ENCODE measurements at places on chromosomes 3 and 15. TPM values are rescaled to one million over a fixed set of nuclear protein-coding genes. Genes with fewer than 3 reads are reported as not detected.

- peaks cover 46% of the 10 kb centered on the region for H3K4me1 ChIP-seq
- peaks cover 10% of the 10 kb centered on the region for H3K36me3 ChIP-seq
- no peaks in the 10 kb centered on the region for H3K27me3 ChIP-seq
- peak overlapping the region; percentile 63 for H3K27ac ChIP-seq
- peak; percentile 38 for DNase-seq
Observed at GRCh38 chr15:31214158-31214863, 112.3 kb upstream of the KLF13 start.

- no peaks in the 10 kb centered on the region for H3K4me1 ChIP-seq
- no peak overlapping the region for H3K4me3 ChIP-seq
- DNase-seq: no peak
- H3K27ac ChIP-seq: no peak overlapping the region
- peaks cover 7% of the 10 kb centered on the region for H3K27me3 ChIP-seq
Observed at GRCh38 chr15:44909423-44909822, 47.1 kb upstream of the TERB2 start.

The NAA50 gene
- total RNA-seq: 116 TPM

DNA sequence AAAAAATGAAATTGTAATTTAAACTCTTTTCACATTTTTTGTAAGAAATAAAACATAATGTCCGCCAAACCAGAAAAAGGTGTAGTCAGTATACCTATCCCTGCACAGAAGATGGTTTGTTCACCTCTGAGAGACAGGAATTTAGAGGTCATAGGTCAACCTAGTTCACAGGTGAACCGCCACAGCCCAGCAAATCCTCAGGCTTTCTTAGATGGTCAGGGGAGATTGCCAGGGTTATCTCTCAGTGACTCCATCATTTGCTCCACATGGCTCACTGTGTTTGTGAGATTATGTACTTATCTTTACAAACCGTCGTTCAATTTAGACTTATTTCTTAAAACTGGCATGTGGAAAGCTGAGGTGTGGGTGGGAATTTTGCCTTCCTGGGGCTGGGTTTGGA is 264.2 kb downstream of the GABRG3 start:
- H3K27ac ChIP-seq: no peak overlapping the region
- H3K4me3 ChIP-seq: no peak overlapping the region
- H3K27me3 ChIP-seq: no peaks in the 10 kb centered on the region

DNA sequence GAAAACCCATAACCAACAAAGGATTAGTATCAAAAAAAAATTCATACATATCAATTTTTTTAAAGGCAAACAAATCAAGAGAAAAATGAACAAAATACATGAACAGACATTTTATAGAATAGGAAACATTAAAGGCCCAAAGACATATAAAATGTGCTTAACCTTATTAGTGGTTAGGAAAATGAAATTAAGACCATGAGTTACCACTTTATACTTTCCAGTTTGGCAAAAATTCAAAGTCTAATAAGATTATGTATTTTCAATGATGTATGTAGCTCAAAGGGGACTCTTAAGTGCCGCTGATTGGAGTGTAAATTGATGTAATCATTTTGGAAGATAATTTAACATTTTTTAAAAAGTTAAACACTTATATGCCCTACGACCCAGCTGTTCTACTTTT is 89.2 kb downstream of the BOC start:
- H3K4me1 ChIP-seq: no peaks in the 10 kb centered on the region
- H3K27me3 ChIP-seq: no peaks in the 10 kb centered on the region
- DNase-seq: no peak
- no peak overlapping the region for H3K4me3 ChIP-seq
- H3K36me3 ChIP-seq: no peaks in the 10 kb centered on the region

GRCh38 chr3:196115678-196116083 is 33.8 kb upstream of the TFRC start:
- H3K27me3 ChIP-seq: no peaks in the 10 kb centered on the region
- peaks cover 32% of the 10 kb centered on the region for H3K4me1 ChIP-seq
- H3K4me3 ChIP-seq: no peak overlapping the region
- H3K36me3 ChIP-seq: no peaks in the 10 kb centered on the region

GRCh38 chr15:79160211-79160610 is 69.6 kb upstream of the RASGRF1 start:
- no peaks in the 10 kb centered on the region for H3K4me1 ChIP-seq
- DNase-seq: no peak
- peaks cover 6% of the 10 kb centered on the region for H3K27me3 ChIP-seq
- H3K36me3 ChIP-seq: no peaks in the 10 kb centered on the region
- H3K4me3 ChIP-seq: no peak overlapping the region

The DZIP1L gene
- not detected for total RNA-seq

DNA sequence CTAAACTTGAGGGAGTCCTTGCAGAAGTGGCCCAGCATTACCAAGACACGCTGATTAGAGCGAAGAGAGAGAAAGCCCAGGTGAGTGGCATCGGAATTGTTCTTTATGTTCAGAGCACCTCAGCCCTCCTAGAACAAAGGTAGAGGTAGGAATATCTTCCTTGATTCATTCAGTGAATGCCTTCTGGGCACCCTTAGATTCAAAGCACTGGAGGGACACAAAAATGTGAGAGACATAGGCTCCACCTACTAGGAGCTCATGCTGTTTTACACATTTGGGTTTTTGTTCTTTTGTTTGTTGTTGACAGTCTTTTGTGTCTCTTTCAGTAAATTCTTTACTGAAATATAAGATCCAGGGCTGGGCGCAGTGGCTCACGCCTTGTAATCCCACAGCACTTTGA is 68.2 kb downstream of the IQGAP1 start:
- peaks cover 84% of the 10 kb centered on the region for H3K36me3 ChIP-seq
- no peak overlapping the region for H3K4me3 ChIP-seq
- DNase-seq: no peak
- no peak overlapping the region for H3K27ac ChIP-seq
- H3K27me3 ChIP-seq: no peaks in the 10 kb centered on the region

DNA sequence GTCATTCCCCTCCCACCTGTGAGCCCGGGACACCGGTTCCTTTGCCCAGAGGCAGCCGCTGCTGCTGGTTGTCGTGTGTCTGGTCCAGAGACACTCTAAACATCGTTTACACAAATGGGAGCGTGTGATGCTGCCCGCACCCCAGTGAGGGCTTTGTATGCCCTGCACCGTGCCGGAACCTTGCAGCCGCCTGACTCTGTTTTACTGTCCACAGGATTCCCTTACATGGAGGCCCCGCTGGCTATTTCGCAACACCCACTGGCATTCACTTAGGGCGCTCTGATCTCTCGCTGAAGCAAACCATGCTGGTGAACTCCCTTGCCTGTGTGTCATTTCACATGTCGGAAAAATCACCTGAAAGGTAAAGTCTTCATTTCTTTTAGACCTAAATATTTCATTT is 100.8 kb upstream of the SLC6A6 start:
- H3K4me1 ChIP-seq: peaks cover 23% of the 10 kb centered on the region
- H3K27me3 ChIP-seq: peaks cover 24% of the 10 kb centered on the region
- no peaks in the 10 kb centered on the region for H3K36me3 ChIP-seq

- no peak overlapping the region for H3K4me3 ChIP-seq
- H3K27me3 ChIP-seq: peaks cover 18% of the 10 kb centered on the region
- peaks cover 5% of the 10 kb centered on the region for H3K36me3 ChIP-seq
- H3K27ac ChIP-seq: no peak overlapping the region
- peaks cover 10% of the 10 kb centered on the region for H3K4me1 ChIP-seq
Observed at GRCh38 chr3:50263478-50264382, 5.2 kb upstream of the SEMA3B start.

DNA sequence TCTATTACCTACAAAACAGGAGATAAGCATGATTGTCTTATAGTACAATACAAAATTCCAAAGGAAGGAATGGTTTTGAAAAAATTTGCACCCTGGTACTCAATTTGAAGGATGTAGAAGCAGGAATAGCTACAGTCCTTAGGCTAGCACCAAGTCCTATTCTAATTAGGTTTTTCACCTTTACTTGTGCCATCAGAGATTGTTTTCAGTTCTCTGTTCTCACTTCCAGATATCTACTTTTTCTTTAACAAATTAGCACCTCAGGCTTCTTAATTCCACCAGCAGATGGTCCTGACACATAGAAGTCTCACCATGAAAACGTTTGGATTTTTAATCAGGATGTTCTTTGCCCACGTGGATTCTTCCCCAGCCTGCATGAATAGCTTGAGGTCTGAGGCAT is 43.8 kb downstream of the IL5RA start:
- no peaks in the 10 kb centered on the region for H3K4me1 ChIP-seq
- no peak overlapping the region for H3K27ac ChIP-seq
- no peaks in the 10 kb centered on the region for H3K27me3 ChIP-seq
- H3K36me3 ChIP-seq: no peaks in the 10 kb centered on the region
- no peak for DNase-seq
- H3K4me3 ChIP-seq: no peak overlapping the region

- no peak overlapping the region for H3K27ac ChIP-seq
- H3K36me3 ChIP-seq: peaks cover 4% of the 10 kb centered on the region
- no peak for DNase-seq
- peaks cover 5% of the 10 kb centered on the region for H3K4me1 ChIP-seq
Observed at GRCh38 chr15:69658411-69658945, 205.9 kb downstream of the RPLP1 start.

GRCh38 chr3:36540888-36541518 is 160.7 kb downstream of the STAC start:
- H3K36me3 ChIP-seq: no peaks in the 10 kb centered on the region
- DNase-seq: no peak
- H3K27ac ChIP-seq: no peak overlapping the region

DNA sequence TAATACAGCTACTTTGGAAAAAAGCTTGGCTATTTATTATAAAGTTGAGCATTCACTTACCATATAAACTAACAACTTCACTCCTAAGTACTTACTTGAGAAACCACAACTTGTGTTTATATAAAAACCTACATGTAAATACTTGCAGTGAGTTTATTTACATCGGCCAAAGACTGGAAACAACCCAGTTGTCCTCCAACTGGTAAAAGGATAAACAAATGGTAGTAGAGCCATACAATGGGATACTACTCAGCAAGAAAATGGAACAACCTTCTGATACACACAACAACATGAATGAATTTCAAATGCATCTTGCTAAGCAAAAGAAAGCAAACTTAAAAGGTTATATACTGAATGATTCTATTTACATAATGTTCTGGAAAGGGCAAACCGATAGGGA is 63.7 kb downstream of the SLC7A14 start:
- no peaks in the 10 kb centered on the region for H3K27me3 ChIP-seq
- H3K27ac ChIP-seq: no peak overlapping the region
- no peak for DNase-seq

The LMAN1L gene
- 0.47 TPM for total RNA-seq

DNA sequence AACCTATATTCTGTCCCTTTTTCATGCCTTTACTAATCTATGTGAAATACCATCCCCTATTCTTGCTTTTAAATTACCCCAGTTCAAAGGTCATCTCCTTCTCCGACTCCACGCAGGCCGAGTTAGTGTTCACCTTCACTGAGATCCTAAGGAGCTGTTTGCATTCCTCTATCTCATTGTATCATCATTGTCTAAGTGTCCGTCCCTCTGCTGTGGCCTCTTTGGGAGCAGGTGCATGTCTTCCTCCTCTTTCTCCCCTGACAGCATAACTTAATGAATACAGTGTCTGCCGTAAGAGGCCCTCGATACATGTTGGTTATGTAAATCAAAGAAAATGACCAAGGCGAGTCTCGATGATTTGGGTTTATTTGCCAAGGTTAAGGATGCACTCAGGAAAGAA is 4.9 kb upstream of the PPP1R2 start:
- H3K27ac ChIP-seq: peak overlapping the region; percentile 1
- H3K27me3 ChIP-seq: no peaks in the 10 kb centered on the region
- peaks cover 3% of the 10 kb centered on the region for H3K36me3 ChIP-seq
- peaks cover 87% of the 10 kb centered on the region for H3K4me1 ChIP-seq
- H3K4me3 ChIP-seq: no peak overlapping the region

The IGF2BP2 gene
- total RNA-seq: 0.21 TPM

- DNase-seq: no peak
- no peak overlapping the region for H3K4me3 ChIP-seq
- no peaks in the 10 kb centered on the region for H3K36me3 ChIP-seq
- peaks cover 6% of the 10 kb centered on the region for H3K27me3 ChIP-seq
- no peak overlapping the region for H3K27ac ChIP-seq
Observed at GRCh38 chr3:33993631-33994030, 195.2 kb downstream of the PDCD6IP start.

The SCN5A gene
- 0.37 TPM for total RNA-seq

The COL6A5 gene
- total RNA-seq: not detected

DNA sequence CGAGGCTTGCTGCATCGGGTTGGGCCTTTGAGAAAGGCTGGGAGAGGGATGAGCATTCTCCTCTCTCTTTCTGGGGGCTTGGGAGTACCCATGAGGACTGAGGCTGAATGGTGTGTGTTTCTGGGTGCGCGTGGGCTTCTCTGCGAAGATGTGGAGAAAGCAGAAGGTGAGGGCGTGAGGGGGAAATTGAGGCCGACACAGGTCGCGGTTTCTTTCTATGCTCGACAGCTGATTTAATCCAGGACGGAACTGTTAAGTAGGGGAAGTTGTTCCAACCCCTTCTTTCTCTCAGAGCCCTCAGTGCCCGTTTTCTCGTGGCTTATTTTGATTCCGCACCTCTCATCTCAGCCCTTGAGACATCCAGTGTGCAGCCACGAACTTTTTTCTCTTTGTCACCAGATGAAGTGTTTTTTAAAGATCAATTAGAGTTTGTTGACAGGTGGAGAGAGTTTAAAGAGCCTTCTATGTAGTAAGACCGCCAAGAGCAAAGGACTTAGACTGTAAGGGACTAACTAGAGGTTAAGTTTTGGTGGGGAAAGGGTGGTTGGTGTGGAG is 711 bp downstream of the STARD9 start:
- peak overlapping the region; percentile 91 for H3K27ac ChIP-seq
- H3K4me3 ChIP-seq: peak overlapping the region; percentile 95
- H3K27me3 ChIP-seq: peaks cover 13% of the 10 kb centered on the region
- H3K4me1 ChIP-seq: peaks cover 40% of the 10 kb centered on the region

DNA sequence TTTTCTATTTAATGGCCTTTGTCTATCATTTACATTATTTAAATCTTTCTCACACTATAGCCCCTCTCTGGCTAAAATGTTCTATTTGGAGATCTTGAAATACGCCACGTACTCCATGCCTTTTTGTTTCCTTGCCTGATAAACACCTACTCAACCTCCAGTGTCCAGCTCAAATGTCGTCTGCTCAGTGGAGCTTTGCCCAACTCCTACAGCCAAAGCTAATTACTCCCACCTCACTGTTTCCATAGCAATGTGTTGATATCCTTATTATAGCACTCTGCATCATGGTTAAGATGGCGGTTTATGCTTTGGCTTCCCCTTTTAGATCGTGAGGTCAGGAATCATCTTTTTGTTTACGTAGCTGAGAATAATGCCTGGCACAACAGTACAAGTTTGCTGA is 55.9 kb downstream of the NGLY1 start:
- no peak overlapping the region for H3K27ac ChIP-seq
- no peak overlapping the region for H3K4me3 ChIP-seq
- no peaks in the 10 kb centered on the region for H3K4me1 ChIP-seq
- H3K36me3 ChIP-seq: peaks cover 47% of the 10 kb centered on the region
- DNase-seq: no peak

DNA sequence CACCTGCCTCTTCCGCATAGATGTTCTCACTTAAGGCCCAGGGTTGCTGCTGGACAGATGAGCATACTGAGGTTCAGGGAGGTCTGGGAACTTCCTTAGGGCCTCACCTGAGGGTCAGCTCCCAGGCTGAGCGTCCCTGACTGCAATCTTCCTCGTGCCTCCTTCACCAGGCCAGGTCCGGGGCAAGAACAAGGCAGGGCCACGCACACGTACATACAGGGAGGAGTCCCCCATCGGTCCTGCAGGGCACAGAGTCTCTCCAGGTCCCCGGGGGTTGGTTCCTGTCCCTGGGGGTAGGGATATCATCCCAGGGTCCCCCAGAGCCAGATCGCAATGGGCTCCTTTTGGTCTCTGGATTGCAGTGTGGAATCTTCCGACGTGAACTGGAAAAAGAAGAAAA is 130.1 kb downstream of the LRRK1 start:
- H3K27ac ChIP-seq: no peak overlapping the region
- peaks cover 2% of the 10 kb centered on the region for H3K27me3 ChIP-seq
- H3K36me3 ChIP-seq: no peaks in the 10 kb centered on the region

The PYGO1 gene
- total RNA-seq: not detected
